ENCODE measurements at places on chromosomes 12 and 14.

DNA sequence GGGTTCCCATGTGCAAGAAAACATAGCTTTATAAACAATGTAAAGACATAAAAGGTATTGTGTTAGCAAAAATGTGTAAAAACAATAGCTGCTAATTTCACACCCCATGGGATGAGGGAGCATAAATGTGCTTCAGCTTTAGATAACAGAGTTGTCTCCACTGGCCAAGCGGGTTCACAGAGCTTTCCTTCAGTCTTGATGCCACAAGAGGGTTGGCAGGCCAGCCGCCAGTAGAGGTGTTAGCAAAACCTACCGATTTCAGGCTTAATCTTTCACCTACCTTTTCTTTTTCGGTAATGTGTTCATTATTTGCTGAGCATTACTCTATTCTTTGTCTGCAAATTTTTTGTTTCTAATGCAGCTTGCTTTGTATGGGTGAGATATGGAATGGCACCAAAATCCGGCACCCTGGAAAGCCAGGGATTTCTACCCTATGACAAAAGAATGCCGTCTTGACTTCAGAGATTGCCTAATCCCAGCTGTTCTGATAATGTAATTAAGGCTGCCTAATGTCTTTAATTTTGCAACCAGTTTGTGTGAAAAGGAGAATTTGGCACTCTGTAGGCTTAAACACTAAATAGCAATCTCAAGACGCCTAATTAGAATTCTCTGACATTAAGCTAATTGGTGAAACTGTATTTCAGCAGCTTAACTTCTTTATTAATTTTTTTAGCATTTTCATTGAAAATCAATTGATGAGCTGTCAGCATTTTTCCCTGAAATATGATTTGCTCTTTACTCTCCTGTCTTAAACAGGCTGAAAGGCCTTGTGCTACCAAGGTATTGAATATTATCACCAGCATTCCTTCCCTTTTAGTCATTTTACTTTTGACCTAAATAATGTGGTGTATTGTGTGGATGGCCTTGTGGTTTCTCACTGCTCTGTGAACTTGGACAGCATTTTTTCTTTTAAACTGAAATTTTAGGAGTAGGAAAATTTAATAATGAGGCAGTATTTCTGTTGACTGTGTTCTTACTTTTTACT, 60.7 kb downstream of the POLR3B start:
- DNase-seq, result no peak

DNA sequence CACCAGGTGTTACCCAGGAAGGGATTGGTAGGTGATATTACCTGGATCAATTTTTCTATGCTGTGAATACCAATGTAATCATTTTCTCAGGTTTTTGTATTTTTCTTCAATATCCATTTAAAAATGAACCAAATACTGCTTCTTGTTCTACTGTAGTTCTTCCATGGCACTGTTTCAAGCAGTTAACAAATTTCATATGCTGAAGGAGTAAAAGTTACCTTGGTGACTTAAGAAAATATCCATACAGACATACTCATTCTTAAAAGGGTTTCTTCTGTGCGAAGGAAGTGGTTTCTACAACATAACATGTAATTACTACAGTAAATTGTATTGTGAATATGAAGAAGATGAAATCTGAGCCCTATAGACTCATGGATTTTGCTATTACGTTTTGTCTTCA, 222.5 kb downstream of the TMEM117 start:
- DNase-seq, result no peak

- no peak for DNase-seq
These were observed 106.0 kb downstream of the SLC41A2 start for GRCh38 chr12:104852102-104852501.

GRCh38 chr14:29390081-29390832, 537.4 kb downstream of the PRKD1 start:
- DNase-seq, result no peak

- DNase-seq, result no peak
These were observed 146.1 kb upstream of the NCOR2 start for GRCh38 chr12:124713436-124714082.
